ENCODE measurements at places on chromosomes 13 and 19.

DNA sequence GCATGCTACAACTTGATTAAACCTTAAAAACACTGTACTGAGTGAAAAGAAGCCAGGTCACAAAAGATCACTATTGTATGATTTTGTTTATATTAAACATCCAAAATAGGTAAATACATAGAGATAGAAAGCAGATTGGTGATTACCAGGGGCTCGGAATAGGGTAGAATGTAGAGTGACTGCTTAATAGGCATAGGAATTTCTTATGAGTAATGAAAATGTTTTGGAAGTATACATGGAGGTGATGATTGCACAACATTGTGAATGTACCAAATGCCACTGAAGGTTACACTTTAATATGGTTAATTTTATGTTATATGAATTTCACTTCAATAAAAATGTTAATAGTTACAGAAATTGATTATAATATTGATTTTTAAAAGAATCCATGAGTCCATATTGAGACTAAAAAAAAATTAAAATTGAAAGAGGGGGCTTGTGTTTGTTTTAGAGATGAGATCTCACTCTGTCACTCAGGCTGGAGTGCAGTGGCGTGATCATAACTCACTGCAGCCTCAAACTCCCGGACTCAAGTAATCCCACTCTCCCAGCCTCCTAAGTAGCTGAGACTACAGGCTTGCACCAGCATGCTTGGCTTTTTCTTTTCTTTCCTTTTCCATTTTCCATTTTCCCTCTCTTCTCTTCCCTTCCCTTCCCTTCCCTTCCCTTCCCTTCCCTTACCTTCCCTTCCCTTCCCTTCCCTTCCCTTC lies 85.1 kb downstream of the FNDC3A start:
- DNase-seq = no peak

DNA sequence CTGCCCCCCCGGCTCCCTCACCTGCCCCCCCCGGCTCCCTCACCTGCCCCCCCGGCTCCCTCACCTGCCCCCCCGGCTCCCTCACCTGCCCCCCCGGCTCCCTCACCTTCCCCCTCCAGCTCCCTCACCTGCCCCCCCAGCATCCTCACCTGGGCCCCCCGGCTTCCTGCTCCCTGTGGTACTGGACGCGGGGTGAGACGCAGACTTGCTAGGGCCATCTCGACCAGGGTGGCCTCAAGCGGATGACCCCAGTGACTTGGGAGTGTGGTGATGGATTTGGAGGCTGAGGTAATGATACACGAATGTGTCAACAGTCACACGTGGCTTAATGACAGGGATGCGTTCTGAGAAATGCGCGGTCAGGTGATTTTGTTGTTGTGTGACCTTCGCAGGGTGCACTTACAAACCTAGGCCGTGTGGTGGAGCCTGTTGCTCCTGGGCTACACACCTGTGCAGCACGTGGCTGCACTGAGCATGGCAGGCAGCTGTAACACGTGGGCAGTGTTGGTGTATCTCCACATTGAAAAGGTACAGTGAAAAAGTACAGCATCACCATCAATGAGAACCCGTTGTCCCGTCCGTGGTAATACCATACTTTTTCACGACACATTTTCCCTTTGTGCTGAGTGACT lies 197.8 kb downstream of the TEX29 start:
- DNase-seq = no peak

- no peak for DNase-seq
These were observed 77.6 kb upstream of the STARD13 start for GRCh38 chr13:33362986-33363727.

DNA sequence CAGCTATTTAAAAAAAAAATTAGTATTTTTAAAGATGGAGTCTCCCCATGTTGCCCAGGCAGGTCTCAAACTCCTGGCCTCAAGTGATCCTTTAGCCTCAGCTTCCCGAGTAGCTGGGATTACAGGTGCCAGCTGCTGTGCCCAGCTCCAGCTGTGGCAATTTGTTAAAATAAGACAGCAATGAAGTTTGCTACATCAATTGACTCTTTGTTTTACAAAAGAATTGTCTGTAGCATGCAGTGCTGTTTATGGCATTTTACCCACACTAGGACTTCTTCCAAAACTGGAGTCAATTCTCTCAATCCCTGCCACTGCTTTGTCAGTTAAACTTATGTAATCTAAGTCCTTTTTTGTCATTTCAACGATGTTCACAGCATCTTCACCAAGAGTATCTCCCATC lies 49.3 kb downstream of the NDFIP2 start:
- no peak for DNase-seq

All from SK-MEL-5 (cell line).